Activated naive CD4-positive, alpha-beta T cell treated with Interleukin-2 at 50 U/mL for 16 hours (primary cell): ENCODE measurements at places on chromosomes 3 and 15.

GRCh38 chr3:36904641-36905040, 40.2 kb downstream of the TRANK1 start:
- no peak for DNase-seq

DNA sequence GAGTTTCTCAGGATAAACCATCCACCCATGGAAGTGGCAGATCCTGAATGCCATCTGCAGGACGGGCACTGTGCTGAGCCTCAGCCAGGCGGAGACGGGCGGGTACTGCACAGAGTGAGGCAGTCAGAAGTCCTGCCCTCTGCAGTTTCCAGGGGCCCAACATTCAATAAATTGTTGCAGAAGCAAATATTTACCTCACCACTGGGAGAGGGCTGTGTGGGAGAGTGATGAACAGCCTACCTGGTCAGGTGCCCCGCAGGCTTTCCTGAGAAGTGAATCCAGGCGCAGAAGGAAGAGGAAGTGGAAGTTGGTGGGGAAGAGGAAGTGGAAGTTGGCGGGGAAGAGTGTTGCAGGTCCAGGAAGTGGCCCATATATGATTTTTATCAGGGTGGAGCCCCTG, 100.8 kb downstream of the SLCO3A1 start:
- DNase-seq = no peak

- DNase-seq = no peak
These were observed 7.3 kb downstream of the RPSA start for GRCh38 chr3:39413691-39414420.

GRCh38 chr3:150370122-150370602, 37.9 kb upstream of the TSC22D2 start:
- DNase-seq = no peak

- DNase-seq = no peak
These were observed 20.2 kb downstream of the NIPA1 start for GRCh38 chr15:22806664-22807063.

GRCh38 chr3:16944356-16944755, 59.6 kb downstream of the PLCL2 start:
- DNase-seq = no peak

DNA sequence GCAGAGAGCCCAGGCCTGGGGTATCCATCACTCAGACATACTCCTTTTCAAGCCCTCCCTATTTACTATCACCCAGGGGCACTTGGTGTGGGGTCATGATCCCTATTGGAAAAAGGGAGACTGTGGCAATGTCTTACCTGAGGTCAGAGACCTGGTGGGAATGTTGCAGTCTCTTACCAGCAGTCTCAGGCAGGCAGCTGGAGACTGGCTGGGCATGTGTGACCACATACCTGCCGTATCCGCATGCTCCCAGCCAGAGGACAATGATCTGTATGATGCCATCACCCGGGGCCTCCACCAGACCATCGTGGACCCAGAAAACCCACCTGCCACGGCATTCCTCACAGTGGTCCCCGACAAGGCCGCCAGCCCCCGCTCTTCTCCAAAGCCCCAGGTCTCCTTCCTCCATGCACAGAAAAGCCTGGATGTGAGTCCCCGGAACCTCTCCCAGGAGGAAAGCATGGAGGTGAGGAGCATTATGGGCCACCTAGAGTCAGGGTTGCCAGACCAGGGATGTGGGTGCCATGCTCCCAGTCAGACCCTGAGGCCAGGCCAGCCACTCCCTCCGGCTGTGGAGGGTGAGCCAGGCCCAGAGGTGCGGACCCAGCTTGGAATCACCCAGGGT, 5.9 kb downstream of the SH2D7 start:
- no peak for DNase-seq

GRCh38 chr3:111684640-111685039, 89.5 kb upstream of the ZBED2 start:
- DNase-seq = no peak

- no peak for DNase-seq
These were observed 39.1 kb downstream of the GOLM2 start for GRCh38 chr15:44327578-44327977.
